ENCODE measurements at places on chromosomes 11 and 22.

GRCh38 chr11:84691830-84692229, 935.3 kb downstream of the DLG2 start:
- no peak for DNase-seq

DNA sequence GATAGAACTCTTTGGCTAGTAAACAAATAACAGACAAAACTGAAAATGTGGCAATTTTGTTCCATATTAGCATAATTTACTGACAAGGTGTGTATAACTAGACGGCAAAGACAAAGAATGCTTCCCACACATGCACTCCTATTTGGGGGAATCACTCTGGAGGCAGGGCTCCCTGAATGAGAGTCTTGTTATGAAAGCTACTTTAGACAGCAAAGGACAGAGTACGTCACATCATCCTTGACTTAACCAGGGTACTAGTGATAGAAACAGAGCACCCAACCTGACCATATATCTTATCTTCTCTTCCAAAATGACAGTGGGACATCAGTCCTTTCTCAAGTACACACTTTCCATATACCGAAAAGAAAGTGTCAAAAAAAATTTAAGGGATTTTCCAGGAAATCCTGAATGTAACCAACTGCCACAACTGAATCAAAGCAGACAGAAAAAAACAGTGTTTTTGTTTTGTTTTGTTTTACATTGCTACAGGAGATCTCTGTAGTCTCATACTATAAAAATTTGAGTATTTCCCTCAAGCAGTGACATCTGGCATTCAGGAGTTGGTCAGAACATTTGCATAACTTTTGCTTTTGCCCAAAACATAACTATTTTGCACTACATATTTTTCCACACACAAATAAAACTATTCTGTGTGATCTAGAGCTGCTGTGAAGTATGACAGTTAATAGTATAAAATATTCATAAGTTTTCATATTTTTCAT, 98.9 kb downstream of the ARHGAP20 start:
- no peak for DNase-seq

- DNase-seq: peak; percentile 44
Measured at GRCh38 chr11:65615950-65616574, 486 bp downstream of the PCNX3 start.

DNA sequence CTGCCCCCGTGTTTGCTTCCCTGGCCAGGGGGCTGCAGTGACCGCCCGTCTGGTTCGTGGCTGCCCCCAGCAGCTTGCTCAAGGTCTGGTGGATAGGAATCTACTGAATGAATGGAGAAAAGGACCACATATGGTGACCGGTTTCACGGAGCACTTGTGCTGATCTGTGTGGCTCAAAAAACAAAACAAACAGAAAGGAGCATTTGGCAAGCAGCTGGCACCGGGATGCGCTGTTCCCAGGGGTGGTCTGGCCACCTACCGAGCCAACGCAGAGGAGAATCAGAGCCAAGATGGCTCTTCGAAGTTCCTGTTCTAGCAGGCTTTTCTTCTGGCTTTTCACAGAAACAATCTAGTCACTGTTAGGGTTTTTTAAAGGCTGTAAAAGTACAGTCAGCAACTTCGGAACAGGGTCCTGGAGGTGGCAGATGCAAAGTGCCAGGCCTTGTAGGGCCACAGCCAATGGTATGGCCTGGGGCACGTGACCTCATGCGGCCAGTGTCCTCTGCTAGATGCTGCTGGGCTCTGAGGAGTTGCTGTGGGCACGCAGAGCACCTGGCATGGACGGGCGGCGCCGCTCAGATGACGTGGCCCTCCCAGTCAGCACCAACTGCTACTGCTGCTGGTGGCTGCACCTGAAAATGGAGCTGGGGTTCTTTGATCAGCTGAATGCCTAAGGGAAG, 27.3 kb upstream of the PACSIN2 start:
- no peak for DNase-seq

DNA sequence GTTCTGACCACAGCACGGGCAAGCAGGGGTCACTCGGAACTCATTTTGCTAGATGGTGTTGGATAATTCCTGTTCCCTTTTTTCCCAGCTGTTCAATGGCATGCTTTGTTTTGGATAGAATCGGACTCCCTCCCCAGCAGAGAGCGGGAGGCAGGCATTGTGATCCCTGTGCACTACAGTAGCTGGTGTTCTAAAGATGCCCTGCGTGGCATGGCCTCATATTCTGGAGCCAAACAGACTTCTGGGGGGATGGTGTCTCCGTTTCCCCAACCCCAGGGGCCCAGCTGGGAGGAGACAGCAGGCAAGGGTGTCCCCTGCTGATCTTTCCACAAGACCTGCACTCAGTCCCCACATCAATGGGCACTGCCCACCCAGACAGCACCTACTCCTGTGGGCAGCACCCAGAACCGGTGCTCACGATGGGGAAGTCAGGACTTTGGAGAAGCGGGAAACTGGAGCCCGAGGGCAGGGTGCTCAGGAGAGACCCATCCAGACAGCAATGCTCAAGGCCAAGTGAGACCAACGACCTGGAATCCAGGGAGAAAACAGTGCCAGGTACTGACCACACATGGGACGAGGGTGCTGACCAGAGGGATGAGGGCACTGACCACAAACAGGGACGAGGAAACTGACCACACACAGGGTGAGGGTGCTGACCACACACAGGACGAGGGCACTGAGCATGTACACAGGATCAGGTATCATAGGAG, 934.9 kb downstream of the BRD1 start:
- DNase-seq: no peak

DNA sequence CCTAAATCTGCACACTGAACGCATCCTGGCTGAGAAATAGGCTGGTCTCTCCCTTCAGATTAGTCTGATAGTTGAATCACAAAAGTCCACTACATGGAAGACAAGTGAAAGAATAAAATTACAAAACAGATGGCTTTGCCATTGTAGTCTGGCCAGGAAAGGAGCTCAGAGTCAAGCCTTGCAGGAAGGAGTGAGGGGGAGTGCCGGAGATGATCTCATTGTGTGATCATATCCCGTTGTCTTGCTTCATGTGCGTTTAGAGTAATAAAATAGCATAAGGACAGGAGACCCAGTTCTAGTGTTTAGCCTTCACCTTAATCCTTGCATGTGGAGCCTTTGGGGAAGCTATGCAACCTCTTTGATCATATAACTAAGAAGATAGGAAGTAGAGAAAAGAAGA, 666.7 kb upstream of the RAG2 start:
- no peak for DNase-seq

DNA sequence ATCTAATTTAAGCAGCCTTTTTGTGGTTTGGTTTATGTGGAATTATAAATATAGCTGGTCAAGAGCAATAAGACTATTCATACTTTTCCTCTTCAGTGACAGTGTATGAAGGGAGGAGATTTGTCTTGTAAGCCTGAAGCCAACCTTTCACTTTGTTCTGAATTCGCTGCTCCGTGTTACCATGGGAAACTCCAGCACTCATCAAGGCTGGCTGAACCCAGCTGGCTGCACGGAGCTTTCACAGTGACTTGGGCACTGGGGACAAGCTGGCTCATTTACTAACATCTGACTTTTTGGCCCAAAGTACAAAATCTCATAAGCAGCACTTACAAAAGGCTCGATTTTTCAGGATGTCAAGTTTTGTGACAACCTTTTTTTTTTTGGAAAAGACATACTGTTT, 120.4 kb upstream of the GRIA4 start:
- no peak for DNase-seq

Data from ACHN (cell line).